ENCODE measurements at places on chromosomes 7 and 10.

DNA sequence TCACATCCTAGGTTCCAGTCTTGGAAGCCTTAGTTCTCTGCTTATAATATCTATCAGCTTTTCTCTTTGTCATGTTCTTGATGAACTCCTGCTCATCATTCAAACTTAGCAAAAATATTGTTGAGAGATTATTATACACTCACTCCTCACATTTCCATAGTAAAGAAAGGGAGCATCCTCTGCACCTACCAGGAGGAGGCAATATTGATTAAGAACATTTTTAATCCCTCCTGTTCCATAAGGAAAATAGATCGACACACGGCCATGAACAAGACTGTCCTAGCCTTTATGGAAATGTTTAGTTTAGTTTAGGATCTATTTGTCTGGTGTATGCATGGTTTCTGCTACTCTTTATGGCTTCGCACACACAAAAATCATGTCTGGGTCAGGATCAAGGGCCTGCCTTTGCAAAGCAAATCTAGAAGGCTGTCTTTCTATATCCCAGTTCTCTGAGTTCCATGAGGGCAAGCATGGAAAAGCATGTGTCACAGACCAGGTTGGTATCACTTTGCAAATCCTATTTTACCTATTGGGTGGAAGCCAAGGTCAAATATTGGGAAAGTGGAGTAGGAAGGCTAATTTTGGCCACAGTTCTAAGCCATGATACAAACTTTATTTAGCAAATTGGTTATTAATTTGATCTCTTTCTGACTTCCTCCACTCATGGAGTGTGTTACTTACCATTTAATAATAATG is 164.4 kb downstream of the MDFIC start:
- DNase-seq = no peak

DNA sequence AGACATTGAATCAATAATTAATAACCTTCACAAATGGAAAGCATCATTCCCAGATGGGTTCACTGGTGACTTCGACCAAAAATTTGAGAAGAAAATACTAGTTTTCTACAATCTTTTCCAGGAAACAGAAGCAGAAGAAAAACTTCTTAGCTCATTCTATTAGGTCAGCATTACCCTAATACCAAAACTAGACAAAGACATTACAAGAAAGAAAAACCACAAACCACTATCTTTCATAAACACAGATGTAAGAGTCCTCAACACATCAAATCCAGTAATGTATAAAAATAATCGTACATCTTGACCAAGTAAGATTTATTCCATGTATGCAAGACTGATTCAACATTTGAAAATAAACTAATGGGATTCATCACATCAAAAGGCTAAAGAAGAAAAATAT is 64.0 kb upstream of the CDK1 start:
- DNase-seq = no peak

GRCh38 chr10:42594246-42594650 is 44.1 kb downstream of the ZNF33B start:
- DNase-seq = no peak

GRCh38 chr7:11506417-11506816 is 325.6 kb downstream of the THSD7A start:
- no peak for DNase-seq

- no peak for DNase-seq
Observed at GRCh38 chr10:107444443-107444842, 279.9 kb upstream of the SORCS1 start.

DNA sequence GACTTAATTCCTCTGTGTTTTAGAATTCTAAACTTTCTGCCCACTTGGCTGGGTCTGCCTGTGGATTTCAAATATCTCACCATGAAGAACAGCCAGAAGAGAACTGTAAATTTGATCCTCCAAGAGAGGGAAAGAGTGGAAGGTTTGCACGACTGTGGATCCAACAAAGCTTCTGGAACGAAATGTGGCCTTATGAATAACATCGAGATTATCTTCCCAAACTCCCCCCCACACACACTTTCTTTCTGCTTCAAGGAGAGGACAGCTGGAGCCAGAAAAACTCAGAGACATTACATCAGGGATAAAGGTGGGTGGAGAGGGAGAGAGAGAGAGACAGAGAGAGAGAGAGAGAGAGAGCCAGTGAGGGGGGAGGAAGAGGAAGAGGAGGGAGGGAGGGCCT is 570.1 kb upstream of the MGMT start:
- no peak for DNase-seq

DNA sequence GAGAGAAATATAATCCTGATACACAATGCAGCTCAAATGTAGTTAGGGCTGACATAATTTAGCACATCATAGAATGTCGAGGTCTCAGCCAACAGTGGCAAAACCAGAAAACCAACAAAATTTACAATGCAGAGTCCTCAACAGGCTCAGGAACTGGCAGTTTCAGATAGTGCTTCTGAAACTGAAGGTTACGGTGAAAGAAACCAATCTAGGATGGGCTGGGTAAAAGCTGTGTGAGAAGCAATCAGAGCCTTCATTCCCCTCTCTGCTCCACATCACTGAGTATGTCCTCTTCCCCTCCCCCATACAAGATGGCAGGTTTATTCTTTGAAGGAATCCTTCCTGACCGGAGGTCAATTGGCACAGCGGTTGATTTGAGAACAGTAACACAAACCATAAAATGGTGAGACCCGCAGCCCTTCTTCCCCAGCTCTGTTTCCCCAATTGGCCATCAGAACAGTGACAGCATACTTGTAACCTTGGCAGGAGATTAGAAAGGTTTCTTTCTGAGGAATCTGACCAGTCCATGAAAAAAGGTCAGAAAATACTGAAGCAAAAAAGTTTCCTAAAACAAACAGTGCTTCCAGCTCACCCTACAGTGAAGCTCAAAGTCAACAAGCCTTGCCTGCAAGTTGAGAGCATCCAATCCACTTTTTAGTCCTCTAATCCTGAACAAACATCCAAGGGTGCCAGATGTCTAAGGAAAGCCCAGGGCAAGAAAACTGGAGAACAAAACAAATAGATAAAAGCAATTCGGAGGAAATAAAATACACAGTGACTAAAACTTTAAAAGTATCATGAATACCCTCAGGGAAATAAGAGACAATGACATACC is 53.9 kb upstream of the IL6 start:
- no peak for DNase-seq

GRCh38 chr7:107696330-107696946 is 35.8 kb downstream of the SLC26A4 start:
- no peak for DNase-seq

- DNase-seq = peak; percentile 82
Observed at GRCh38 chr7:92691578-92691977, 101.4 kb upstream of the FAM133B start.

DNA sequence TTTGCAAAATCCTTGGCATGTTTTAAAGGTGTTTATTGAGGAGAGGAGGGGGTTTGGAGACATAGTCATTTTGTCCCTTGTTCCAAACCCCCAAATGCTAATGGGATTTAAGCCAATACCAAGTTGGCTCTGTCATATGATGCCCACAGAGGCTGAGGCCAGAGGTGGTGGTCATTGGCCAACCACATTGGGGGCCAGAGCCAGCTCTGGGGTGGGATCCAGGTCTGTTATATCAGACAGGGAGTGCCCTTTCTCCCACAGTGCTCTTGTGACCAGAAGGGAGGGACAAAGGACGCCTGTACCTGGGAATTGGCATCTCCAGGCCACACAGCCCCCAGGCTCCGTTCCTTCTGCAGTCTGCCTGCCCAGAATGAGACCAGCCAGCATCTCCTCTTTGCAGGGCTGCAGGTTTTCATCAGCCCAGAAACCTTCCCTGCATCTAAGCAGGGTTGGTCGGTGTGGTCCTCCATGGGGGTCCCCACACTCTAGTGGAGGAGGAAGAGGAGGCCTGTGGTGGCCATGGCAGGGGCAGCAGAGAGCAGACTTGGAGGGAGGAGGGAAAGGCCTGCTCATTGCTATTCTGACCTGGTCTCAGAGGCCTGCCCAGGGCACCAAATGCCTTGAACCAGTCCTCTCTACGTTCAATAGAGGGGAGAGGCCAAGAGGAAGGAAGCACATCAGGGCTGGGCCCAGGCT is 17.9 kb downstream of the ADCYAP1R1 start:
- no peak for DNase-seq

GRCh38 chr7:31033674-31034300 is 18.3 kb upstream of the ADCYAP1R1 start:
- DNase-seq = no peak

DNA sequence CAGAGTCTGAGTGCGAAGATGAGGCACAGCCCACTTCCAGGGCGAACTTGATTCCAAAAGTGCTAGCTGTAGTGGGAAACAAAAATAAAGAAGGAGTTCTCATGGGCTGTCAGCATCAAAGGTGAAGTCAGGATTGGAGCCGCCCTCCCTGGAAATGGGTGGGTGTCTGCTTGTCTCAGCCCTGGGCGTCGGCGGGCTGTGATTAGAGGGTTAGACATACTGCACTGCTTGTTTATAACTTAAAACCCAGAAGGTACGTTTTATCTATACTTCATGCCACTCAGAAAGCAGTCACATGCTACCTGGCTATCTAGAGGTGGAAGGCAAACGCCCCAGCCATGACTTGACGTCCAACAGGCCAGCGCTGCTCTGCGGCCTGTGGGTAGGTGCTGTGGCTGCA is 108.7 kb upstream of the NPS start:
- DNase-seq = no peak

GRCh38 chr7:98133181-98133580 is 26.5 kb downstream of the LMTK2 start:
- DNase-seq = no peak

- no peak for DNase-seq
Observed at GRCh38 chr10:99999319-100000108, 10.2 kb downstream of the DNMBP start.

- DNase-seq = peak; percentile 85
Observed at GRCh38 chr7:140005754-140006503, 56.8 kb downstream of the PARP12 start.

GRCh38 chr7:92228100-92228499 is 17.6 kb downstream of the KRIT1 start:
- DNase-seq = no peak

DNA sequence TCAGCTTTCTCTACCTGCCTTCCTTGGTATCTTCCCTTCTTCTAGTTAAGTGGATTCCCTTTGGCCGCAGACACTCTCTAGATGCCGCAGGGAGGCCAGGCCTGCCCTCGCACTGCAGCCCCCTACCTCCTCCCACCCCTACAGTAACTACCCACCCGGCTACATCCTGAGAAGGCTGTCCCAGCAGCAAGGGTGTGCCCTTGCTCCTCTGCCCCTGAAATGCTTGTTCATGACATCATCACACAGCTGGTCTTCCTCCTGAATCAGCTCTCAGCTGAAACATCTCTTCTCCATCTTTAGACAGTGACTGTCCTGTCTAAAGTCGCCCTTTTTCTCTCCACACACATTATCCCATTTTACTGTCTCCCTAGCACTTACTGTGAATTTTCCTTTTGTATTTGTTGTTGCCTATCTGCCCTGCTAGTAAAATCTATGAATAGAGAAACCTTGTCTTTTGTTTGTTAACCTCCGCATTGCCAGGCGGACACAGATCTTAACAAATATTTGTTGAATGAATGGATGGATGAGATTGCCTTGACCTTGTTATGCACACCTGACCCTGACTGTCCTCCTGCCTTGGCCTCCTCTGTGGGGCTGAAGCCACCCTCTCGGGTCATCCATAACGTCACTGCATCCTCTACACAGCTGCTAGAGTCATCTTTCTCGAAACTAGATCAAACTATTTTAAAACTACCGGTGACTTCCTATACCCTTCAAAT is 108.9 kb upstream of the GATA3 start:
- DNase-seq = peak; percentile 64

DNA sequence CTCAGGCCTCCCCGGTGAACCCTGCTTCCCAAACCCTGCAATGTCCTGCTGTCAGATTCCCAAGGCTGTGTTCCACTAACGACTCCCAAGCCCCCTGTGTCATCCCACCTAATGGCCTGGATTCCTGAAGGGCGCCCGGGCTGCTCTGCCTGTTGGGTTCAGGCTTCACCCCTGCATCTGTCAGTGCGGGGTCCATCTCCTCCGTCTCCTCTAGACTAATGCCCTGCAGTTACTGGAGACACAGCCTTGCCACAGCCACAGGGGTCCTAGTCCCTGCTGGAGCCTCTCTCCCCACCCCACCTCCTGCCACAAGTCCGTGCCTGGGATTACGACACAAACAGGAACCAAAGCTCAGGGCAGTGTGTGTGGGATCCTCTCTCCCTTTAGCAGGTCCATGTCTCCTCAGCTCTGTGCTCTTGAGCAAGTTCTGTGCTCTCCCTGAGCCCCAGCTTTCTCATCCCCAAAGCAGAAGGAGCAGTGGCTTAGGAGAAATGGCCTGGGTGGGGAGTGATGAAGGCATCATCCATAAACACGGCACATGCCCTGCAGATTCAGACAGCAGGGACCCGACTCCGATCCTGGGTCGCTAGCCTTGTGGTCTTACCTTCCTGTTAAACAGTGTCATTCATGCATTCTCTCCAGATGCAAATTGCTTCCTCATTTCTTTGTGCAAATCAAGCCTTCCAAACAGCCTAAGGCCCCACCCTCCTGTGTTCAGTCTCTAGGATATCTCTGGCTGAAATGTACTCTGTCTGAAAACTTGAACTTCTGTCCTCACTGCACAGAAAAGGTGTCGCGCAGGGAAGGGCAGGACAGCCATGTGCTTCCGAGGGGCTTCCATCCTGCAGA is 8.2 kb upstream of the RBP3 start:
- no peak for DNase-seq

DNA sequence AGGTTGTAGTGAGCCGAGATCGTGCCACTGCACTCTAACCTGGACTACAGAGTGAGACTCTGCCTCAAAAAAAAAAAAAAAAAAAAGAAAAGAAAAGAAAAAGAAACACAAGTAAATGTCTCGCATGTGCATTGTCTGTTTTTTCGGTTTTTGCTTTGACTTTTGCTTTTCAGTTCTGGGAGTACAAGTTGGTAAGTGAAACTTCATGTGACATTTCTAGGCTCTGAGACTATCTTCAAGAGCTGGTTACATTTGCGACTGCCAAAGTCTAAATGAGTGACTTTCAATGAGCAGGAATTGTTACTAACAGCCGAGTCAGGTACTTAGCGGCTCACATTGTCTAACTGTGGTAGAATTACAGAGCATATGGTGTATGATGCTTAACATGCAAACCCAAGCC is 107.0 kb upstream of the CELF2 start:
- DNase-seq = no peak

- DNase-seq = peak; percentile 87
Observed at GRCh38 chr10:119933179-119933578, 40.6 kb downstream of the SEC23IP start.

GRCh38 chr10:99560277-99561126 is 27.8 kb downstream of the NKX2-3 start:
- DNase-seq = peak; percentile 79

DNA sequence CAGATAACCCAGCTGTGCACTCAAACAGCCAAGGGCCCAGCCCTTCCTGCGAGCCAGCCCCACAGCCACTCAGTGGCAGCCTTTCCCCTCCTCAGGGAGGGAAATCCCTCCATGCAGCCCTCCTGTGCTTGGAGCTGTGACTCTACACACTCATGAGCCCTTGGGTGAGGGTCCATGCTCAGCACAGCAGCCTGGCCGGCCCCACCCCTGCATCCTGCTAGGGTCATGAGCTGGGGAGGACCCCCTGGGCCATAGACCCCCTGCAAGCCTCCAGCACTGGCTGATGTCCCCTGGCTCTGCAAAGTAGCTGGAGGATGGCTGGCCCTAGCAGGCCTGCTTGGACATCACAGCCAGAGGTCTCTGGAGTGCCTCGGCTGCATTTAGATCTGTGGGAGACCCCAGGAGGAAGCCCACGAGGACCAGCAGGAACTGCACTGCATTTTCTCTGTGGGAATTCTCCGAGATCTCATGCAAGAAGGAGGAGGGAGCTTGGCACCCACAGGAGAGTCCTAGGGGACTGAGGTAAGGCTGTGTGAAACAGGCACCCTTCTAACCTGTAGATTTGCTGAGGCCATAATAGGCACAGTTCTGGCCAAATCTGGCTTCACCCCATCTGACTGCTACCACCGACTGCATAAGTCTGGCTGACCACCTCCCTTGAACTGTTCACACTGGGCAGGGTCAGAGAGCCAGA is 17.4 kb downstream of the TMEM273 start:
- DNase-seq = no peak

All from mesendoderm (in vitro differentiated cells).